T-helper 17 cell (primary cell): ENCODE measurements at places on chromosomes 5 and 9. TPM values are rescaled to one million over a fixed set of nuclear protein-coding genes. Genes with fewer than 3 reads are reported as not detected.

DNA sequence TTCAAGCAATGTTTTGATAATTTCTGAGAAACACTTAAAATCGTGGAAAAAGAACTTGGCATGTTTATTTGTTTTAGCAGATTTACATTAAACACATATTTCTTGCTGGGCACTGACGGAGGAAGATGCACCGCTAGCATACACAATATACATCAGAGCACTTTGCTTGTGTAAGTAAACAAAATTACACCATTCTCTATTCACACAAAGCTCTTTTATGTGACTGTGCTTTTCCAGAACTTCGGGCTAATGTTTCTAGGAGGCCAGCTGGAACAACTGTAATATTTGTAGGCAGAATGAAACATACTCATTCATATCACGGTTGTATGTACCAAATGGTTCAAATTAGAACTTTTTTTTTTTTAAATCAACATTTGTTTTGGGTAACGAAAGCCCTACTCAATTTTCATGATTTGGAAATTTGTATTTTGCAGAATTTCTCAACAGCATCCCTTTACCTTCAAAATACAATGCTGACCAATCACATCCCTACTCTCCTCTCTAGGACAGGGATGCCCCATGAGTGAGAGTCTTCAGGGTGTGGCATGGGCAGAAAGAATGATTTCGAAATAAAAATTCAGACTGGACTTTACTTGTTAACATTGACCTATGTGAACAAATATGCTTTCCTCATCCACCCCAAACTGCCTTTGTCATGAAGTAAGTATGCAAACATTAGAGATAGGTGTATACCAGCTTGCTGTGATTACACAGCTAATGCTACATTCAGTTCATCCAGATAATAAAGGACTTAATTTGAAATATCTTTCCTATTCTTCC, 425.1 kb downstream of the BNC2 start:
- DNase-seq, result no peak

DNA sequence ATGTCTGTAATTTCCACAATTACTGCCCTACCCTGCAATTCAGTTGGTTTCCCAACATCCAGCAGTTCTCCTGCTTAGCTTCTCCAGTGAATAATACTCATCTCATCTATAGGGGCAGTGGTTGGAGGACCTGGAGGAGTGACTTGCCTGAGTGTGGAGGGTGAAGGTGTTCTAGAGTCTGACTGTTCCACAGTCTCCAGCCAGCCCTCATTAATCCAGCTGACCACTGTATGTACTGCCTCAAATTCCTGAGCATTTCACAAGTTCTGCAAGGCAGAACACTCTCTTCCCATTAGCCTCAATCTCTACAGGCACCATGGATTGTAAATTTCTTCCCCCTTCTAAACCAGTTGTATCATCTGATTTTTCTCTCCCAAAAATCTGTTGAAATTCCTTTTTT, 147.4 kb upstream of the NFIL3 start:
- DNase-seq, result no peak

GRCh38 chr9:89984214-89984613, 379.4 kb downstream of the GADD45G start:
- DNase-seq, result no peak

Gene IFNK
- not detected for total RNA-seq

Gene GAS1
- total RNA-seq, result 0.37 TPM
